ENCODE measurements at places on chromosomes 12 and 14.

- no peak for DNase-seq
Measured at GRCh38 chr14:91170504-91171121, 56.7 kb downstream of the DGLUCY start.

- no peak for DNase-seq
Measured at GRCh38 chr14:81474685-81475324, 58.8 kb downstream of the SEL1L start.

- DNase-seq, result no peak
Measured at GRCh38 chr14:91383439-91383838, 34.2 kb downstream of the CCDC88C start.

DNA sequence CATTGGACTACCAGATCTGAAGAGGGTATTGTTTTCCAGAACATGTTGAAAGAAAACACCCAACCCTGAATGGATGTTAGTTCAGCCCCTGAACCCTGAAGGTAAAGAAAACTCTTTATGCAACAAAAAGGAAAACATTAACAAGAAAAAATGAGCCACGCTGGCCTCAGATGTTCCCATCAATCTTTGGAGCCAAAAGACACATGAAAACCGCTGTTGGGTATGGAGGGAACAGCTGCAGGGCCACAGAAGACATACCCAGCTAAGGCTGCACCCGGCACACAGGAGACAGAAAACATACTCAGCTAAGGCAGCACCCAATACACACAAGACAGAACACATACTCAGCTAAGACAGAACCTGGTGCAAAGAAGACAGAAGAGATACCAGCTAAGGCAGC, 51.3 kb upstream of the GALNT9 start:
- DNase-seq, result no peak

GRCh38 chr14:69077841-69078240, 75.1 kb downstream of the DCAF5 start:
- no peak for DNase-seq

GRCh38 chr14:44271637-44272036, 235.4 kb downstream of the FSCB start:
- no peak for DNase-seq

GRCh38 chr12:52175371-52176350, 16.2 kb downstream of the KRT80 start:
- no peak for DNase-seq

DNA sequence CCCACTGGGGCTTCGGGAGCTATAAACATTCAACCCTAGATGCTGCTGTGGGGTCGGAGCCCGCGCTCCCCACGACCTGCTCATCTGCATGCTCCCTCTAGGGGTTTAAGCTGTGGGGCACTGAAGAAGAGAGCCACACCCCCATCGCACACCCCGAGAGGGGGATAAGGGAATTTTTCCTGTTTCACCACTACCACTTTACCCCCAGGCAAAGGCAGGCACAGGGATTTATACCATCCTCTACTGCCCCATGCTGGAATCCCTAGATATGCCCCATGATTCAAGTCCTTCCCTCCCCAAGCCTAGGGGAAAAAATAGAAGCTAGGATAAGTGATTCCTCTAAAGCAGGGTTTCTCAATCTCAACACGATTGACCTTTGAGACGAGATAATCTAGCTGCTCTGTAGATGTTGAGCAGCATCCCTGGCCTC, 59.9 kb upstream of the CCDC60 start:
- no peak for DNase-seq

DNA sequence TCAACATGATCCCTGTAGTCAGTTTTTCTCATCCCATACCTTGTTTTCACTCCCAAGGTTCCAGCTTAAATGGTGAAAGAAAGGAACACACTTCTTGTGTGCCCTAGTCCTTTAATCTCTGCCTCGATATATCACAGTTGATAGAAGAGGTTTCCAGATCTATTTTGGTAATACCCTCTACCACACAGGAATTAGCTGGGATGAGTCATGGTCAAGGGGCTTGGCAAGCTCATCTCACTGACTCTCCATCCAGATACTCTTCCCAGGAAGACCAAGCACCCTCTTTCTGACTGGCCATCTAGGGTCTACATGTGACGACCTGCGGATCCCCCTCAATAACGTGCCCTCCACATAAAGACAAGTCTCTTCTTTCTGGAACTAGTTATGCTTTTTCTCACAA, 277.9 kb downstream of the ITPR2 start:
- DNase-seq, result no peak

DNA sequence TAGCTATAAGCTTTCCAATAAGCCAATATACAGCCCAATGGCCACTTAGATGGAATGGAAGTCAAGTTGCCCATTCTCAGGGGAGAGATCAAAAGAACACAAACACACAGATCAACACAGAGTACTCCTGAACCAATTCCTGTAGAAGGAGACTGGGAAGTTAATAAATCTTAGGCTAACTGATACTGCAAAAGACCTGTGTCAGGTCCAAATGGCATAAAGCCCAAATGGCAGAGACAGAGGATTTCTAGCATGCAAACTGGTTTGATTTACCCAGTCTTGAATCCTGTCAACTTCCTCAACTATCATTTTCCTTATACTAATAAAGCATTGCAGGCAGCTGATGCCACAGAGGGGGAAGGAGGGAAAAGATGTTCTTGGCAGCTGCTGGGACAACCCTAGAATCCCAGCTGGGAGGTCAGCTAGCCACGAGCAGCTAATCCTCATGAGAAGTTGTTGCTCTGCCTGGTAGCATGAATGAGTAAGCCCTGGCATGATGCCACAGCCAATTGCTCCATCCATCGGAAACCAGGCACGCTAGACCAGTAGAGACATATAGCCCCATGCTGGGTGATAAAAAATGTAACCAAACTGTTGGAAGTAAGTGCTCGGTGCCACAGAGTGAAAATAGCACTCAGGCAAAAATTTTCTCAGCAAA, 26.2 kb downstream of the ANG start:
- peak; percentile 57 for DNase-seq

DNA sequence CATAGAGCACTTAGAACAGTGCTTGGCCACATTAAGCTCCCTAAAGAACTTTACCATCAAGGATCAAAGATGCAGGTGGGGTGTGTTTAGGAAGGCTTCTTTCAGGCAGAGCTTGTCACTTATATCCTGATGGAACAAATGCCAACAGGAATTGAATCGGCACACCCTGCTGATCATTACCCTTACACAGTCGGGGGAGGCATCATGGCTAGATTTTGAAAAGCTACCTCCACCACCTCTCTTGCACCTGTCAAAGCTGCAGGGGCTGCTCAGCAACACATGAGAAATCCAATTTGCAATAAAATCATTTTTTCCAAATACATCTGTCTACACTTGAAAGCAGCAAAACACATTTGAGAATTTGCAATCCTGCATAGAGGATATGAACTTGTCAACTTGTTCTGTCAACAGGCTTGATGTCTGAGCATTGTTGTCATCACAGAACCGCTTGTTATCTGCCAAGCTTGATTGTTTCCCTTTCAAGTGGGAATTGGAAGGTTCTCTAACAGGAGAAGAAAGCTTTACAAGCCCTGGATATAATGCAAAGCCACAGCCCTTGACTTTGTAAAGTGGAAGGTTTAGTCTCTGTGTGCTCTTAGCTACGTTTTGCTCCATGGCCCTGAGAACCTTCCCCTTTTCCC, 24.6 kb upstream of the TRIM9 start:
- no peak for DNase-seq

DNA sequence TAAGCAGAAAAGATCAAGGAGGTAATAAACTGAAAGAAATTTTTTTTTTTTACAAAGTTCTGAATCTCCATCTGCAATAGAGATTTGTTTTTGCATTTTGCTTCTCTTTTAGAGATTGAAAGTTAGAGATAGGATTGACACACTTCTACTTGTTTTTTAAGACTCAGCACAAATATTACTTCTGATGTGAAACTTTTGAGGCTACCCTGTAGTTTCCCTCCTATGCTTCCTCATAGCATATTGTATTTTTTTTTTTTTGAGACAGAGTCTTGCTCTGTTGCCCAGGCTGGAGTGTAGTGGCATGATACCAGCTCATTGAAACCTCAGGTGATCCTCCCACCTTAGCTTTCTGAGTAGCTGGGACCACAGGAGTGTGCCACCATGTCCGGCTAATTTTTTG, 32.1 kb upstream of the SGPP1 start:
- DNase-seq, result no peak

- DNase-seq, result no peak
Measured at GRCh38 chr14:26026384-26026783, 571.4 kb downstream of the NOVA1 start.

DNA sequence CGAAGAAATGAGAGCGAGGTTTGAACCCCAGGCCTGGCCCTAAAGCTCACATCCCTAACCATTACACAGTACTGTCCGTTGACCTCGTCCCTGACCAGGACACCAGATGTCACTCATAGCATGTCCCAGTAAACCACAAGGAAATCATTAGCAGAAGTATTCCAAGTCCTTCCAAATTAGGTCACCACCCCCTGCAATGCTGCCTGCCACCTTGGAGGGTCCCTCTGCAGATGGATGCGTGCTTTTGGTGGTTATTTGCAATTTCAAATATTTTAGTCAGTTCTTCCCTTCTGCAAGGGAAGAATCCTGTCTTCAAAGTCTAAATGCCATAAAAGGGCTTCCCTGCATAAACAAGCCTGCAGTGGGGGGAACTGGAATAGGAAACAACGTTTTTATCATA, 71.3 kb downstream of the CLMN start:
- no peak for DNase-seq

GRCh38 chr12:12717586-12718380, 615 bp downstream of the CDKN1B start:
- DNase-seq, result peak; percentile 60

DNA sequence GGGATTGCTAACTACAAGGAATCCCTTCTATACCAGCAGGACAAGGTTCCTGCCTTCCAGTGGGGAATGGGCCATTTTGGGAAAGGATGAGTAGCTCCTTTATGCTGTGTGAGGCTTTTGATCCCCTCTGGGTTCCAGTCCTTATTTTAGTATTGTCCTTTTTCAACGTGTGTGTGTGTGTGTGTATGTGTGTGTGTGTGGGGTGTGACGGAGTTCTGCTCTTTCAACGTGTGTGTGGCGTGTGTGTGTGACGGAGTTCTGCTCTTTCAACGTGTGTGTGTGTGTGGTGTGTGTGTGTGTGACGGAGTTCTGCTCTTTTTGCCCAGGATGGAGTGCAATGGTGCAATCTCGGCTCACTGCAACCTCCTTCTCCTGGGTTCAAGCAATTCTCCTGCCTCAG, 27.4 kb downstream of the RAB35 start:
- DNase-seq, result no peak

DNA sequence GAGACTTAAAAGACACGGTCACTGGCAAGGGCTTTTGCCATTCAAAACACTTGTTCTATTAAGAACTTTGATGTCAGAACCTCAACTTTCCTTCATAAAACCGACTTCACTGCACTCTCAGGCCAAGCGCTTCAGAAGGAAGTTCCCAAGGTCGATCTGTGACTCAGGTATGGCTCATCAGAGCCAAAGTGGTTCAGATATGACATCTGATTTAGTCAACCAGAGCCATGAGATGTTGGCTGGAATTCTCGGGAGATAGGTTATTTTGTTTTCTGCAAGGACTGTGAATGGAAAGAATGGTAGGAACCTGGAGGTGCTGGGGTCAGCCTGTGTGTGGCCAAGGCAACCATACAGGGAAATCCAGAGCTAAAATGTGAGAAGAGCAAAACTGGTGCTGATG, 445.6 kb downstream of the GLT1D1 start:
- no peak for DNase-seq

DNA sequence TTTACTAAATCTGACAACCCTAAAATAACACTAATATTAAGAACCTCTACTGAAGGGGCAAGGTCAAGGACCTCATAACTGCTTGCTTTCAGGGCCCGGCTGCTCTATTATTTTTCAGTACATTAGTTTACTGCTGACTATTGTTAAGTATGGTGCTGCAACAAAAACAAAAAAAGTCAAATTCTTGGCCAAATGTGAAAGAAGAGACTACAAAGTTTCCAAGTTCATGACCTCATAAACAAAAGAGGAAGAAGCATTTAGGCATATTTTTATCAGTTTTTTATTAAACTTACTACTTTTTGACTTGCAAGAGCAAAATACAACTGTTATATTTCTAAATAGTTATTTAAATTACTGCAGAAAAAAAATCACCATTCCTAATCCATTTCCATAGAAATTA, 109.8 kb upstream of the GPHB5 start:
- no peak for DNase-seq

GRCh38 chr14:58460772-58461171, 33.3 kb downstream of the KIAA0586 start:
- DNase-seq, result no peak

DNA sequence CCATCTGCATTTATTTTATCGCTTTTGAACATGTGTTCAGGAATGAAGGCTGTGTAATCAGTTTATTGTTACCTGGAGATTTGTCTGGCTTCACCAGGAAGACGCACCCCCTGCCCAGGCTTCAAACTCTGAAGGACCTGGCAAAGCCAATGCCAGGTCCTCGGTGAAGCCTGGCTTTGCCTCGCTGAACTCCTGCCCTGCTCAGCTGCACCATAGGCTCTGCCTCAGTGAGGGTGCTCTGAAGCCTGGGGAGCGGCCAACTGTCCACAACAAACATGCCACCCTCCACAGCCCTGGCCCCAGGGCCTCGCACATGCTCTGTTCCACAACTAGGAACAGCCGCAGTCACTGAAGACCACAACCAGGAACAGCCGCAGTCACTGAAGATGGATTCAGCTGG, 66.9 kb downstream of the NTF3 start:
- DNase-seq, result no peak

- peak; percentile 80 for DNase-seq
Measured at GRCh38 chr14:94173885-94174603, at the start of gene PPP4R4. Gene PPP4R4, plus strand, starts transcription at chr14:94174322. Its CDS starts 144 bp downstream, at chr14:94174466.

GRCh38 chr12:104064842-104065427, 604 bp downstream of the HCFC2 start:
- no peak for DNase-seq

DNA sequence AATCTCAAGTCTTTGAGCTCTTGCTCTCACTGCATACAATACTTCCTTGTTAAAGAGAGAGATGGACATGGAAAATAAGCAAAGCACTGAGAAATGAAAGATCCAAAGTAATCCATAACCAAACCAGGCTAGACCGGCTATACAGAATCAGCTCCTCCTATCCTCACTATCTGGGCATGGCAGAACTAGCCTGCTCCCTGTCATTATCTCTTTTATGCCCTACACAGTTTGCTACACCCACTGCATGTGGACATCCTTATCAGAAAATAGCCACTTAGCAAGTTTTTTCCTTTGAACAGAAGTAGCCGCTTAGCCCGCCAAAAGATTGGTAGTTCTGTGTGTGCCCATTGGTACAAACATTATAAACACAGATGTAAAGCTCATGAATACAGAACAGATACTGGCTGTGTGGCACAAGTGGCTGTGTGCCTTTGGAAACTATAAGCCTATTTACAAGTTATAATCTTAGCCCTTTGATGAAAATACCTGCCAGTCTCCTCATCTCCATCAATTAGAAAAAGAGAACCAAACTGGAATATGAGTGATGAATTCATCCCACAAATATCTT, 34.7 kb downstream of the SPTB start:
- DNase-seq, result no peak

- DNase-seq, result no peak
Measured at GRCh38 chr14:62187265-62187664, 425.0 kb downstream of the SNAPC1 start.

GRCh38 chr12:101407436-101408345, at the start of gene ARL1:
Gene ARL1, minus strand, starts transcription at chr12:101407772. Its CDS starts 127 bp downstream, at chr12:101407645.
- DNase-seq, result peak; percentile 82

All from dorsolateral prefrontal cortex (tissue), 122 donors.